ENCODE measurements at places on chromosomes 3 and 15. TPM values are rescaled to one million over a fixed set of nuclear protein-coding genes. Genes with fewer than 3 reads are reported as not detected.

DNA sequence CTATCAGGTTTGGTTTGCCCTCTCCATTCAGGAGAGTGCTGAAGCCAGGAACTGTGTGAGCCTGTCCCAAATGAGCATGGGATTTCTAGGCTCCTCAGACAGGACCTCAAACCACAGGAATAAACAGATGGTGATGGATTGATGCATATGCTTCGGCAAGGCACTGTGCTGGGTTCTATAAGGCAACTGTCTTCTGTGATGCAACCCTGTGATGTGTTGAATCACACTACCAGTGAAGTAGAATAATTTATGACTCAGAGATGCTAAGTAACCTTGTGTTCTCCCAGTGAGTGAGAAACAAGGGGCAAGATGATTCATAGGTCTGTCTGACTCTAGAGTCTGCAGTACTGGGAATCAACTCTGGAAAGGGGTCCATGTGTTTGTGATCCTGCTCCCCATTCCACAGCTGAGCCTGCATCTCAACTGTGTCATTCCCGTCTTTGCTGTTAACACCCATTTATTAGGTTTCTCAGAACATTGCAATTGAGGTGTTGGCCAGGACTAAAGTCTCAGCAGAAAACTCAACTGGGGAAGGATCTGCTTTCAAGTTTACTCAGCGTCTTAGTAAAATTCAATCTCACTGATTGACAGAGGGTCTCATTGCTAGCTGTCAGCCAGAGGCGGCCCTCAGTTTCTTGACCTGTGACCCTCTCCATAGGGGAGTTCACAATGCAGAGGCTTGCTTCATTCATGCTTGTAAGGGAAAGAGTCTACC, 510.1 kb upstream of the CFAP20DC start:
- H3K4me1 ChIP-seq: no peaks in the 10 kb centered on the region
- no peak overlapping the region for H3K27ac ChIP-seq
- peaks cover 15% of the 10 kb centered on the region for H3K27me3 ChIP-seq
- H3K36me3 ChIP-seq: no peaks in the 10 kb centered on the region

DNA sequence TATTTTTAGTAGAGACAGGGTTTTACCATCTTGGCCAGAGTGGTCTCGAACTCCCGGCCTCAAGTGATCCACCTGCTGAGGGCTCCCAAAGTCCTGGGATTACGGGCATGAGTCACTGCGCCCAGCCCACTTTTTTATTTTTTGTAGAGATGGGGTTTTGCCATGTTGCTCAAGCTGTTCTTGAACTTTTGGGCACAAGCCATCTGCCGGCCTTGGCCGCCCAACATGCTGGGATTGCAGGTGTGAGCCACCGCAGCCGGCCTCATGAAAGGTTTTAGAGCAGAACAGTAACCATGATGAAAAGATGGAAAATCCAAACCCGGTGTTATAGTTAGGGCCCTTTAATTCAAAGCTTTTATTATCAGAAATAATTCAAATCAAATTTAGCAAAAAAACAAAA, 15.6 kb upstream of the MB21D2 start:
- no peaks in the 10 kb centered on the region for H3K27me3 ChIP-seq
- H3K4me1 ChIP-seq: peaks cover 11% of the 10 kb centered on the region
- DNase-seq: no peak
- no peak overlapping the region for H3K27ac ChIP-seq
- H3K36me3 ChIP-seq: no peaks in the 10 kb centered on the region

DNA sequence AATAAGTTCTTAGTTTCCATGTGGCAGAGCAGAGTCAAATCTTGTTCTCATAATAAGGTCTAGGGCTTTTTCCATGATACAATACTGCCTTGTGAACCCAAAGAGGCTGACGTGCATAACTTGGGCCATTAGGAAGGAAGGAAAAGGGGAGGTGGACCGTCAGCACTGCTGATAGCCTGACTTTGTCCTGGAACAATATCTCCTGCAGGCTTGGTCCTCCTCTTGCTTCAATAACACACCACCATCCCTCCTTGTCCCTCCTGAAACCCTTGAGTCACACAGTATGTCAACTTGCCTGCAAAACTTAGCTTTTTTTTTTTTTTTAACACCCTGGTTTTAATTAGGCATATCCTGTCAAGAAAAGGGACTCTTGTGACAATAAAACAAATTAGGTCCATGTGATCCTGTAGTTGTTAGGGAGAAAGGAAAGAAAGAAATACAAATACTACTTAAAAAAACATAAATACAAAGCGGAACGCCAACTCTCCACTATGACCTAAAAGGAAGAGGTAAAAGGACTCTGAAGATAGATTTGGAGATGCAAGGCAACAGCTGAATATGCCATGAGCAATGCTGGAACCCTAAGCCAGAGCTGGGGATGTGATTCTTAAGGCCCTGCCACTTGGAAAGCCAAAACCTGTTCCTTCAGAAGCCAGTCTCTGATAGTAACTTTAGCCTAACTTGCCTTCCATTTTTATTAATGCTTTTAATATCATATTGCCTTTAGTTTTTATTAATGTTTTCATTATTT, 67.0 kb downstream of the WWTR1 start:
- H3K36me3 ChIP-seq: no peaks in the 10 kb centered on the region
- no peak overlapping the region for H3K27ac ChIP-seq

Gene APPL1
- total RNA-seq: 34.2 TPM

DNA sequence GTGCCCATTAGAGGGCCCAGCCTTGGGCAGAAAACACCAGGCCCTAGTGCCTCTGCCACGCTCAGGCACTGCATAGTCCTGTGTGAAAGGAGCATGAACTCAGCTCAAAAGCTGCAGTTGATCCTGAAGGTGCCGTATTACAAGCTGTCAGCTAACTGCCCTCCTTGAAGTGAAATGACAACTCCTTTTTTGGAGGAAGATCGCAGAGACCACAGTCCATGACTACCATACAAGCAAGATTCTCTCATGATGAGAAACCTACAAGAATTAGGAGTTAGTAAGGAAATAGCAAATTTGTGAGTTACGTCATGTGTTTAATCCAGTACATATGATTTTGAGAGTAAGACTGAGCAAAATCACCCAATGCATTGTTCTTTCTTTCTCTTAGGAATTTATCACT, 513.9 kb upstream of the NR2F2 start:
- no peaks in the 10 kb centered on the region for H3K27me3 ChIP-seq
- DNase-seq: no peak
- H3K4me1 ChIP-seq: no peaks in the 10 kb centered on the region
- peaks cover 6% of the 10 kb centered on the region for H3K36me3 ChIP-seq
- H3K27ac ChIP-seq: no peak overlapping the region

Data from type B pancreatic cell (in vitro differentiated cells).